ENCODE measurements at places on chromosomes 13 and 19.

GRCh38 chr13:89610881-89611280, 1736.6 kb upstream of the MIR17HG start:
- no peak for DNase-seq

DNA sequence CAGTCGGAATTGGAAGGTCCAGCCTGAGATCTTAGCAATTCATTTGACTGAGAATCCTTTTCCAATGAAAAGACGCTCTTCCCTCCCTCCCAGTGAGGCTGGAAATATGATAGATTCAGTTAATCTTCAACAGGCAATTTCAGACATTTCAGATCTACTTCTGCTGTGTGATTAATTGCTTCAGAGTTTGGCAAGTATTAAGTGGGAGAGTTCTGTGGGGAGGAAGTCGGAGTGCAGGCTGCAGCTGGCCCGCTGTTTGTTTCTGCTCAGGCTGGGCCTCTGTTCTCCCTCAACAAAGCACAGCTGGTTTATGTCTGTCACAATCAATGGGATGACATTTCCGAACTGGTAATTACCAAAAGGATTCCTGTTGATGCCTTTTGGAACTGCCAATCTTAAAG, 178.2 kb downstream of the NDFIP2 start:
- DNase-seq, result no peak

- no peak for DNase-seq
These were observed 421.7 kb upstream of the GPC6 start for GRCh38 chr13:92804926-92805325.

- DNase-seq, result no peak
These were observed 109.2 kb upstream of the MCF2L start for GRCh38 chr13:112859817-112860190.

GRCh38 chr13:110445183-110445582, 116.3 kb downstream of the RAB20 start:
- DNase-seq, result no peak

- no peak for DNase-seq
These were observed 19.0 kb upstream of the GPI start for GRCh38 chr19:34345947-34346351.

DNA sequence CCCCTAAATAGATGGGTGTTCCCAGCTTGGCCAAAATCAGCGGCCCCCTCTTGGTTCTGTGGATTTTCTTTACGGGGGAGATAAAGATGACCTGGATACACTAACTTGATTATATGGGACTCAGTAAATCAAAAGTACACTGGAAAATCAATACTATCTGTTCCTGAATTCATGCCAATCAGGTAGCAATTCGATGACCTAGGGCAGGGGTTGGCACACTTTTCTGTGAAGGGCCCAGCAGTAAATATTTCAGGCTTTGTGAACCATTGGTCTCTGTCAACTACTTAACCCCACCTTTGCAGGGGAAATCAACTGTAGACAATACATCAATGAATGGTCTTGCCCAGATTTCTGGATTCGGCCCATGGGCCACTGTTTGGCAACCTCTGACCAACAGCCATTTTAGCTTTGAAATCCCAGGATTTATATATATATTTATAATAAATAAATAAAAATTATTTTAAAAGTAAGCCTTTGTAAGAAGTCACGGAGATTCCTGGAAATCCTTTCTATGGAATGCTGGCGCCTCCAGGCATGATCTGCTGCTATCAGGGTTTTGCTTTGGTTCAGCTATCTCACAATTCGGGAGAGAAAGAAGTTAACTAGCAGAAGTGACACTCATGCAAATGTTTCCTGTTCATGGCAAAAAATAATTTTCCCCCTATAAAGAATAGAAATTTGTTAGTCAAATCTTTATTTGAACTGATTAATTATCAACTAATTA, 32.8 kb downstream of the SLC15A1 start:
- DNase-seq, result no peak

DNA sequence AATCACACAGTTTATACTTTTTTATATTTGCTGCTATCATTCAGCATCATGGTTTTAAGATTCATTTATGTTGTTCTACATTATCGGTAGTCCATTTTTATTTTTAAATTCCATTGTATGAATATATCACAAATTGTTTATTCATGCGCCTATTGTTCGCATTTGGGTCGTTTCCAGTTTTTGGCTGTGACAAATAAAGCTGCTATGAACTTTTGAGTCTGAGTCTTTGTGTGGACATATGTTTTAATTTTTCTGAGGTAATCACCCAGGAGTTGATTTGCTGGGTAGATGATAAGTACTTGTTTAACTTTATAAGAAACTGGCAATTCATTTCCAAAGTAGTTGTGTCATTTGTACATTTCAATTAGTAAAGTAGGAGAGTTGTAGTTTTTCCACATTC, 74.2 kb upstream of the CSNK1A1L start:
- DNase-seq, result no peak

- DNase-seq, result no peak
These were observed 33.5 kb downstream of the UCHL3 start for GRCh38 chr13:75583091-75583490.

DNA sequence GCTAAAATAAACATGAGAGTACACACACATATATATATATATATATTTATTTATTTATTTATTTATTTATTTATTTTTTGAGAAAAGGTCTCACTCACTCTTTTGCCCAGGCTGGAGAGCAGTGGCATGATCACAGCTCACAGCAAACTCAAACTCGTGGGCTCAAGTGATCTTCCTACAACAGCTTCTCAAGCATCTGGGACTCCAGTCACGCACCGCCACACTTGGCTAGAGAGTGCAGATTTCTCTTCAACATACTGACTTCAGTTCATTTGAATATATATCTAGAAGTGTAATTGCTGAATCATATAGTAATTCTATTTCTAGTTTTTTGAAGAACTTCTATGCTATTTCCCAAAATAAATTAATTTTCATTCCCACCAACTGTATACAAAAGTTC, 1711.8 kb downstream of the SLITRK5 start:
- DNase-seq, result no peak

DNA sequence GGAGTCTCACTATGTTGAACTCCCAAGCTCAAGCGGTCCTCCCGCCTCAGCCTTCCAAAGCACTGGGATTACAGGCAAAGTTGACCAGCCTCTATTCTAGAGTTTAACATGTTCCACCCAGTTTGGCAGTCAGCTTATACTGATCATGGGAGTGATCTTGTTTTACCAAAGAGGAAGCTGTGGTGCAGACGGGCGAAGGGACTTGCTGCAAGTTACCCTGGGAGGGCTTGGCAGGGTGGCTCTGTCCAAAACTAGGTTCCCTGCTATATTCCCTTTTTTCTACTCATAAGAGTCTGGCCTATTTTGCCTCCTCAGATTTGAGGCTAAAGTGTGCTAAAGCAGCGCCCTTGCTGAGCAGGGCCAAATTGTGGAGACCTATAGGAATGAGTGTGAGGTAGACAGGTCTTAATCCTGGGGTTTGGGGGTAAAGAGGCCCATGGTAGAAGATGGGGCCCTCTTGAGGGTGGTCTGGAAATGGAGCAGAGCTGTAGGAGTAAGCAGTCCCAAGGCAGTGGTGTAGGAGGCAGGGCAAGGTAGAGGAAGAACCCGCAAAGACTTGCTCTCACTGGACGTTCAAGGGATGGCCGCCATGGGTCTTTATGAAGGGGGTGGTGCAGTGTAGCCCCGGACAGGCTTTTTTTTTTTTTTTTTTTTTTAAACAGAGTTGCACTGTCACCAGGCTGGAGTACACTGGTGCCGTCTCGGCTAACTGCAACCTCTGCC, 3.3 kb downstream of the RPS19 start:
- no peak for DNase-seq

All from NCI-H1436 treated with DMSO at 0.1 percent for 48 hours (cell line).